Stomach (tissue), 19 donors: ENCODE measurements at places on chromosomes 16 and 17.

DNA sequence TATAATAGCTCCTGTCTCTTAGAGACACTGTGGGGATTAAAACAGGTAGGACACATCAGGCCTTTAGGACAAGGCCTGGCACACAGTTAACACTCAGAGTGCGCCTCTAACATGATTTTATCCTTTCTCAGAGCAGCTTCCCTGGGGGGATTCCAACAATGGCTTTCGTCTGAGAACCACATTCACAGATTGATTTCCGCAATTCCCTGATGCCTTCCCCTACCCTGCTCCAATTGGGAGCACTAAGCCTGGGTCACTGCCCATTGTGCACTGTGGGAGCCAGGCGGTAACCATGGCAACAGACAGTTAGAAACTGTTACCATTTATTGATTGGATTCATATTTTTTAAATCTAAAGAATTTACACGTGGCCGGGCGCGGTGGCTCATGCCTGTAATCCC lies 5.9 kb upstream of the ALKBH5 start:
- no peak for DNase-seq

GRCh38 chr16:19817875-19818274 lies 66.8 kb downstream of the GPRC5B start:
- DNase-seq: no peak

DNA sequence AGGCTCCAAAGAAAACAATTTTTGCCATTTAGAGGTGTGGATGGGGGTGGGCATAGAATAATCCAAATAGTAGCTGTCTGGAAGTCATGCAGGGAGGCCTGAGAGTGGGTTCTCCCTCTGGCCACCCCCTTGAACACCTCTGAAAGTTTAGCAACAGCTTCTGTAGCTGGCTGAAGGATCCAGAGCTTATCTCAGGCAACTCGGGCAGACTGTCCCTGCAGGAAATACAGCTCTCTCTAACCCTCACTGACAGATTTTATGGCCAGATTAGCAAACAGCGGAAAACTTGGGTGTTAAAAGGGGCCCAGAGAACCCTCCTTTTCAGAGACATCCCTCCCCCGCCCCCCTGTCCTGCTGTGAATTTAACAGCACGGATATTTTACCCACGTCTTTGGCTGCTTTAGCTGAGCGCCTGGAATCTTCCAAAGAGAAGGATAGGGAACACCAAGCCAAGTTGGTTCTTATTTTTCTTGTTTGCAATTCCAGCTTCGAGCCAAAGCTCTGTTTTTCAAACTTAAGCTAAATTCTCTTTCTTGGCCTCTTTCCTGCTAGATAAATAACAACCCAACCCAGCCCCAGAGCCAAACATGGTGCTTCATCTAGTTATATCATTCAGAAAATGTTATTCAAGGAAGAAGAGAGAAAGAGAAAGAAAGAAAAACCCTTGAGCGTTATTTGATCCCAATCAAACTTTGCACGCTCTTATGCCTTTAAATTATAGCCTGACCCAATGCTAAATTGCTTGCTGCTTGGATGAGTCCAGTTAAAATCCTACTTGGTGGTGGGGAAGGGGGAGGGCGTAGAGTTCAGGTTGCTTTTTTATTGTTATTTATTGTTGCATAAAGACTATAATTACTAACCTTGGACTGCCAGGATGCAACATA lies 2.3 kb upstream of the HOXB2 start:
- DNase-seq: peak; percentile 83

- DNase-seq: peak; percentile 87
Observed at GRCh38 chr17:79844869-79845600, 5.8 kb upstream of the CBX4 start.

DNA sequence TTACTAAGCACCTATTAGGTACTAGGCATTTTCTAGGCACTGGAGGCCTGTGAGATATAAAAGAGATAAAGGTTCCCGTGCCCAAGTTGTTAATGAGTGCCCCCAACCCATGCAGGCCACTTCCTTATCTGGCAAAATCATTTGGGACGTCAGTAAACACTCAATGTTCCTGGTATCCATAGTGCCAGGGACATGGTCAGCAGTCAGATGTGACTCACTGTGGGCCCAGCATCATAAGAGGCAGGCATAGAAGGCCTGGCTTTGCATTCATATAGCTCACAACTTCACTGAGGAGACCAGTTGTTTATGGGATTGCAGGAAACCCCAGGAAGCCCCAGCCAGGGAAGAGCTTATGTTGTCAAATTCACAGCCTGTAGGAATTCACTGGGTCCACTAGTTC lies 81.1 kb downstream of the MRC2 start:
- no peak for DNase-seq

- DNase-seq: no peak
Observed at GRCh38 chr16:30090610-30091331, 953 bp downstream of the TBX6 start.

DNA sequence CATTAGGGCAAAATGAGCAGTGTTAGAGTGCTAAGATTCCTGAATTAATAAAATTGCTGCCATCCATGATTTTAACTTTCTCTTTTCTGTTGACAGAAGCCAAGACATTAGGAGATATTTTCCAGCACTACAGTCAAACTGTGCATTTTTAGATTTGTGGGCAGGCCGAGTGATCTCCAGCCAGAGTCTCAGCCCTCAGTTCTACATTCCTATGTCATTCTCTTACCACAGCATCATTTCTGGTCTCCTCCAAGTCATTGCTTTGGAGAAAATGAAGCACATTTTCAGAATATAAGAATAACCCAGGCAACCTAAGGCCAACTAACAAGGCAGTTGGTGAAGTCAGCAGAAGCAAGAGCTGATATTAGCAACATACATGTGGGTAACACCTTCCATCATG lies 74.6 kb upstream of the NUDT7 start:
- DNase-seq: no peak

DNA sequence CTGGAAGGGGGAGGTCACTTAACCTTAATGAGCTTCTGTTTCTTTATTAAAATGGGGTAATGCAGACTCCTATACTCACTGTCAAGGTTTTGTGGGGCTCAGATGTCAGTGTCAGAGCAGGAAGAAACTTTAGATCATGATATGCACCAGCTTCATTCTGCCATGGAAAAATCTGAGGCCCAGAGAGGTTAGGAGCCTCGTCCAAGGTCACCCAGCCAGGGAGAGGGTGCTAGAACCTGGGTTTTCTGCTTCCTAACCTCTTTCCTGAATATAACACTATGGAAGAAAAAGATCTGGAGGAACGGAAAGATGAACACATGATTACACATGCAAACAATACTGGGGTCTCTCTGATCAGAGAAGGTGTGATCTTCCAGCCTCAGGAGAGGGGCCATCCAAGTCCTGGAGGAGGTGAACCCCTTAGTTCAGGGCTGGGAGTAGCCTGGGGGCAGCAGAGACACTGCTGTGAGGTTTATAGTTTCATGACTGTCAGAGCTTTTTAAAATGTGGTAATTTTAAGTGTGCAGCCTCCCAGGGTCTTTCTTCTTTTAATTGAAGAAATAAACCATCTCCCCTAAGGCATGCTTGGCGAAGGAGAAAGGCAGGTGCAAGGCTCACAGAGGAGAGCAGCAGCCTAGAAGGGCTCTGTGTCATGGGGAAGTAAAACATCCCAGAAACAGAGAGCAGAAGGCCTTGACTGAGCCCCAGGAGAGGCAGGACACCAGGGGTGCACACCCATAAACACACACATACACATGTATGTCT lies 10.2 kb upstream of the MEOX1 start:
- DNase-seq: no peak

DNA sequence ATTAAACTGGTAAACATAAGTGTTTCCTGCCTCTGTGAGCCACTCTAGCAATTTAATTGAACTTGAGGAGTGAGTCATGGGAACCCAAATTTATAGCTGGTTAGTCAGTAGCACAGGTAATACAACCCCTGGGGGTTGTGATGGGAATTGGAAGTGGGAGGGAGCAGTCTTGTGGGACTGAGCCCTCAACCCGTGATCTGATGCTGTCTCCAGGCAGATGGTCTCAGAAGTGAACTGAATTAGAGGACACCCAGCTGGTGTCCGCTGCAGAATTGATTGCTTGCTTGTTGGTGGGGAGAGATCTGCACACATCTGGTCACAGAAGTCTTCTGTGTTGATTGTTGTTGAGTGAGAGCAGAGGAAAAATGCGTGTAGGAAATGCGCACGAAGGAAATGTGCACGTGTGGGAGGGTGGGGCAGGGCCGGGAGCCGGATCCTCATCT lies 7.7 kb upstream of the ST6GALNAC2 start:
- DNase-seq: no peak

DNA sequence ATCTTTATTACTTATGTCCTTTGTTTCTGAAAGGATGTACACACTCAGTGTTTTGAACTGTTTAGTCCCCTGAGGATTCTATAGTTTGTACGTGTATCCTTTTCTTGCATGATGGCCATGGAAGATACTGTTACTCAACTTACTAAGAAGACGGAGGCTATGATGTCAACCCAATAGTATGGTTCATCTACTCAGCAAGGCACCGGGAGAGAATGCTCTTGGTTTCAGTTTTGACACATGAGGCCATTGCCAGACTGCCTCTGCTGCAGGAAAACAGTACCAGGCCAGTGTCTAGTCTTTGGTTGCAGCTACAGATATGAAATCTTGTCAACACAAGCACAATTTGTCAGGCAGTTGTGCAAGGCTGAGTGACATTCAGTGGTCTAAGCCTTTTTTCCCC lies 134.5 kb downstream of the MRTFB start:
- no peak for DNase-seq

DNA sequence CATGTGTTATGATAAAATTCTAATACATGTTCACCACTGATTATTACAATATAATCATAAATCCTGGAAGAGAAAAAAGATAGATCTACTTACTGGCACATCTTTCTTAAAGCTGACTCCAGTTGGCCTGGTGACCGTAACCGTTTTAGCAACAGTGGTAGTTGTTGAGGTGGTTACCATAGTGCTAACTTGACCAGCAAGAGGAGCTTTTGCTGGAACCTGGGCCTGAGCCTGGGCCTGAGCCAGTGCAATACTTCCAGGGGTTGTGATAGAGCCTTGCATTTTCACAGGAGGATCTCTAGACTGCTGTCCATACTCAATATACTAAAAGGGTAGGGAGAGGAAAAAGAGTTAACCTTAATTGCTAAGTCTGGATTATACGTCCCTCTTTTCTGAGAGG lies 36.2 kb downstream of the SETD6 start:
- DNase-seq: no peak

- peak; percentile 97 for DNase-seq
Observed at GRCh38 chr17:3754458-3755334, 31.0 kb downstream of the HASPIN start.

DNA sequence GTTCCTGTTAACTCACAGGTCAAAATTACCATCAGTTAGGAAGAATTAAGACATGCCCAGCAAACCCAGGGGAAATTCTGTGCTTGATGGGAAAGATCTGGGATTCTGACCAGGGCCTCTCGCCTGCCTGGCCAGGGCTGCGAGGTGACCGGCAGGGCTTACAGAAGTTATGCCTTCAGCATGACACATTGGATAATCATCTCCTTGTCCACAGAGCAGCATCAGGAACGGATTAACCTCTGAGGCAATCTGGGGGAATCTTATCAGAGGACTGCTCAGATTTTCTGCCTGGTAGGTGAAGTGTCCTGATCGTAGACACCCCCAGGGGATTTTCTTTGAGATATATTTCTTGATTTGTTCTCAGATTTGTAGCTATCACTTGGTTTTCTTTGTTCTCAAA lies 172.5 kb downstream of the HS3ST3A1 start:
- DNase-seq: no peak

DNA sequence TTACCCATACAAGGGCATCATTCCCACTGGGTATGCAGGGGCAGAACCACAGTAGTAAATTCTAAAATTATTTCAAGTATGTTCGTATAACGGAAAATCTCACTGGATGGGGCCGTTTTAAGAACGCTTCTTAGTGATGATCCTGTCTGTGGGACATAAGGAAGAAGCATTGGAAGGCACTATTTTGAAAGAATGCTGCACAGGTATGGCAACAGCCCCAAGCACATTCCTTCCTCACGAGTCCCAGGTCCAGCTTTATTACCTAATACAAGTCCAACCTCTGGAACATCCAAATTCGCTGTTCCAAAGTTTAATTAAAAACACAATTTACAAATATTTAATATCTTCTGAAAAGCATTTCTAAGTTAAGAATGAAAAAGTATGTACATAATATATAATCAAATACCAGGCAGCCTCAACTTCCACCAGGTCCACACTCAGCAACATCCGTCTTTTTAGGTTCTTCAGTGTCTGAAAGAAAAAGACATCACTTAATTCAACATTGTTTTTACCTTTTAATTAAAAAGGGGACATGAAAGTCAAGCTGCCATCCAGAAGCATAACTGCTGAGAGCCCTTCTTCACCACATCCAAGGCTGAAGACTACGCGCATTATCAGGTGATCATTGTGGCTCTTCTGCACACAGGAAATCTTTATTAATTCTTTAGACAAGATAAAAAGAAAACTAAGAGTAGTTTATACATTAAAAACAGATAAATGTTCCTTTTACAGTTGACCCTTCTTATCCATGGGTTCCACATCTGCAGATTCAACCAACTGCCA lies 49.8 kb downstream of the BRD7 start:
- DNase-seq: no peak

GRCh38 chr17:68172461-68172954 lies 75.3 kb upstream of the AMZ2 start:
- DNase-seq: peak; percentile 82
